Right renal pelvis (tissue), 4 donors: ENCODE measurements at places on chromosomes 1 and 21.

GRCh38 chr1:213686983-213687382 lies 300.8 kb upstream of the PROX1 start:
- DNase-seq = no peak

DNA sequence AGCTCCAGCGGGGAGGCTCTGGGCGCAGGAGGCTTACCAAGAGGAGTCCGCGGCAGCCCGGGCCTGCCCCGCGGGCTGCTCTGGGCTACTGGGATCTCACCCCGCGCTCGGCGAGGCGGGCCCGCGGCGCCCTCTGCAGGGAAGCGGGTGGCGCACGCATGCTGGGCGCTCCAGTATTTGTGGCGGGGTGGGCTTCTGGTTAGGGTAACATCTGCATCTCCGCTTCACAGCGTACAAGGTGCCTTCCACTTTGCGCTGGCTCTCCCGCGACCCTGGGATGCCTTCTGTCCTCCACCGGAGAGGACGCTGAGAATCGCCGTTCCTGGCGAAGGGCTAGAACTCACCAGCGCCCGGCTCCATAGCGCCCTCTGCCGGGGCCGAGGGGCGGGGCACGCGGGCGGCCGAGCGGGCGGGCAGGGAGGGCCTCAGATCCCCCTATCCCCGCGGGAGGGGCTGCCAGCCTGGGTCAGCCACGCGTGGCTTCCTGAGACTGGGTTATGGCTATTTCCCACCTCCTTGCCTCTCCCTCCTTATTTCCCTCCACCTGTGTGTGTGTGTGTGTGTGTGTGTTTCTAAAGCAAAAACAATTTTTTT lies 46.6 kb upstream of the CTBS start:
- peak; percentile 72 for DNase-seq

- DNase-seq = no peak
These were observed 350.3 kb downstream of the RWDD3 start for GRCh38 chr1:95584315-95584714.

DNA sequence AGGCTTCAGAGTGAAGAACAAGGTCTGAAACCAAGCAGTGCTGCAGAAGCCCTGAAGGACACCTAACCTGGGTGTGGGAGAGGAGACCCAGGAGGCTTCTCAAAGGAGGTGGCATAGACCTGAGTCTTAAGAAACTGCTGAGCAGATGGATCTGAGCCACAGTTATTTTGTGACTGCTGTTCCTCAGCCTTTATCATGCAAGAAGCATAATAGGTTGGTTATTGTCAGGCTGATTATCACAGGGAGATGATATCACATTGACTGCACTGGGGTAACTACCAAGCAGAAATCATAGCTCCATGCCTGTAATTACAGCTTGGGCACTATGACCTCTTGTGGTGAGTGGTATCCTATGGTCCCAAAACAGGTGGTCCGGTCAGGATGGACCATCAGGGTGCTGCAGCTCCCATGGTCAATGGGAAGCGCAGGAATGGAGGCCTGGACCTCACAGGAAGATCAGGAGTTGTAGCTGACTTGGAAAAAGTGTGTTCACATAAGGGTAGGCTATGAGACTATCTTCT lies 11.5 kb upstream of the ATP2B4 start:
- no peak for DNase-seq

DNA sequence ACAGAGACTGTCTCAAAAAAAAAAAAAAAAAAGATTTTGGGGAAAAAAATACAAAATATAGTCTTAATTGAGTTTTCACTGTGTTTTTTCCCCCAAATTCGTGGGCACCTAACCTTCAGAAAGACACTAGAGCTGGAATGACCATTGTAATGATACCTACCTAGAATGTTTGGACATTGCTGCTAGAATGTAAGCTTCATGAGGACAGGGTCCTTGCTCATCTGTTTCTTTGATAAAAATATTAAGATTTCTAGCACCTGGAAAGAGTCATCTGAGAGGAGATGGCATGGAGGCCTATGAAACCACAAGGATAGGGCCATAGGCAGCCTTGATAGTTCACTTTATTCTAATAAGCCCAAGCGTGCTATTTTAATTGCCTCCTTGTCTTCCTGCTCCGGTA lies 6.5 kb downstream of the LRRC8D start:
- no peak for DNase-seq

DNA sequence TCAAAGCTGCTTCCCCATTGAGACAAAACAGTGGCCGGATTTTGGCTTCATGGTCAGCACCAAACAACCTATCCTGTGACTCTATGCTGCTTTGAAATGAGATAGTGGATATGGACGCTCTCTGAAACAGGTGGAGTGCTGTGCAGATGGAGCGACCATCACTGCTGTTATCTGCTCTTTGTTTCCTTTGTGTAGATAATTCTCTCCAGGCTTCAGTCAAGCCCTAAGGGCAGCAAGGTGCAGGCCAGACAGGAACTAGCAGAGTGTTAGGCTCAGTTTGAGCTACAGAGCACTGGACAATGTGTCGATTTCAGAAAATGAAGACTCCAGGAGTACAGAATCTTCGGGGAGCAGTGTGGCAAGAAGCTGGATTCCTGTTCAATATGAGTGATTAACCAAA lies 4.8 kb upstream of the IRF6 start:
- no peak for DNase-seq

- DNase-seq = no peak
These were observed 262.5 kb upstream of the ZP4 start for GRCh38 chr1:238153253-238153652.

- no peak for DNase-seq
These were observed 175.8 kb downstream of the APP start for GRCh38 chr21:25994758-25995163.

DNA sequence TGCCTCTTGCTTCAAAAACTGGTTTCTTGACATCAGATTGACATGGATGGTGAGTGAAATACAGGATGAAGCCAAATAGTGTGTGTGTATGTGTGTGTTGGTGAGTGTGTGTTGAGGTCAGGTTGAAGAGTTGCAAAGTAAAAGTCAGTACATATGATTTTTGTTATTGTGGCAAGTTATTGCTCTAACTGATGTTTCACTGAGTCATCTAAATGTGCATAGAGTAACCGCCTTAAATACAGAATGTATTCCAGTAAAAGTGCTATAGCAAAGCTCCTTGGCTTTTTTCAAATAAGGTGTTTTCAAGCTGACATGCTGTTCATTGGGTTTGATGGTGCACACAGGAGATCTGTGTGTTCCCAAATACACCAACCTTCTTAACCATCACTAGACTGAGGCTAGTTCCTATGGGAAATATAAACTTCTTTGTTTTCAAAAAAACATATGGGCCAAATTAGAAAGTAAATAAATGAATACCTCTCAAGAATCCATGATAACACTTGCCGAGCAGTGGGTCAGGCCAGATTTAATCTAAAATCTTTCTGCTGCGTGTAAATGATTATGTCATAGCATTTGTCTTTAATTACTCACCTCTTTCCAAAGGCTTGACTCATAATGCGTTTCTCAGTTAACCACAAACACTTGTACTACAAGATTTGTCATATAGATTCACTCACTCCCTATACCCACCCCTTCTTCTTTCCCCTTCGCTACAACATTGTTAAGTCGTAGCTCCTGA lies 151.1 kb downstream of the LYPLAL1 start:
- DNase-seq = no peak

- no peak for DNase-seq
These were observed 2.8 kb downstream of the CLDN19 start for GRCh38 chr1:42737257-42737656.

- DNase-seq = no peak
These were observed 99.5 kb downstream of the PRKAB2 start for GRCh38 chr1:147072482-147073432.

- DNase-seq = no peak
These were observed 114.7 kb downstream of the TNR start for GRCh38 chr1:175628548-175629317.

GRCh38 chr1:40317394-40318074 lies 448 bp upstream of the COL9A2 start:
- DNase-seq = no peak
